Stimulated activated CD4-positive, alpha-beta T cell treated with anti-CD3 and anti-CD28 coated beads, Interleukin-12 subunit alpha, Interleukin-12 subunit beta, amount 100 ng/mL, for 24 hours (primary cell): ENCODE measurements at places on chromosomes 3 and 15.

- DNase-seq, result no peak
Observed at GRCh38 chr3:132071043-132071442, 36.2 kb upstream of the CPNE4 start.

DNA sequence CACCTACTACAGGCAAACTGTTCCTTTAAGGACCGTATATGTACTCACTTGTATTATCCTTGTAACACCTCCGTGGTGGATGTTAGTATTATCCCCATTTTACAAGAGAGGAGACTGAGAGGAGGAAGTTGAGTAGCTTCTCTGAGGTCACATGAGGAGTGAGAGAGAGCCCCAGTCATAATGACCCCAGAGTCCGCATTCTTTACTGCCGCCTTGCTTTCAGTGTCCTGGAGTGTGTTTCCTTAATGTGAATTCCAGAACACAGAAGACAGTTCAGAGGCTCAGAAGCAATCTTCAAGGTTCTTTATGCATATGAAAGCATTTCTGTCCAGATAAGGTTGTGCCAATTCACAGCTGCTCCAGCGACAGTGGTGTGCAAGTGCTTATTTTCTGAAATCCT is 199.2 kb downstream of the CACNA2D3 start:
- no peak for DNase-seq

DNA sequence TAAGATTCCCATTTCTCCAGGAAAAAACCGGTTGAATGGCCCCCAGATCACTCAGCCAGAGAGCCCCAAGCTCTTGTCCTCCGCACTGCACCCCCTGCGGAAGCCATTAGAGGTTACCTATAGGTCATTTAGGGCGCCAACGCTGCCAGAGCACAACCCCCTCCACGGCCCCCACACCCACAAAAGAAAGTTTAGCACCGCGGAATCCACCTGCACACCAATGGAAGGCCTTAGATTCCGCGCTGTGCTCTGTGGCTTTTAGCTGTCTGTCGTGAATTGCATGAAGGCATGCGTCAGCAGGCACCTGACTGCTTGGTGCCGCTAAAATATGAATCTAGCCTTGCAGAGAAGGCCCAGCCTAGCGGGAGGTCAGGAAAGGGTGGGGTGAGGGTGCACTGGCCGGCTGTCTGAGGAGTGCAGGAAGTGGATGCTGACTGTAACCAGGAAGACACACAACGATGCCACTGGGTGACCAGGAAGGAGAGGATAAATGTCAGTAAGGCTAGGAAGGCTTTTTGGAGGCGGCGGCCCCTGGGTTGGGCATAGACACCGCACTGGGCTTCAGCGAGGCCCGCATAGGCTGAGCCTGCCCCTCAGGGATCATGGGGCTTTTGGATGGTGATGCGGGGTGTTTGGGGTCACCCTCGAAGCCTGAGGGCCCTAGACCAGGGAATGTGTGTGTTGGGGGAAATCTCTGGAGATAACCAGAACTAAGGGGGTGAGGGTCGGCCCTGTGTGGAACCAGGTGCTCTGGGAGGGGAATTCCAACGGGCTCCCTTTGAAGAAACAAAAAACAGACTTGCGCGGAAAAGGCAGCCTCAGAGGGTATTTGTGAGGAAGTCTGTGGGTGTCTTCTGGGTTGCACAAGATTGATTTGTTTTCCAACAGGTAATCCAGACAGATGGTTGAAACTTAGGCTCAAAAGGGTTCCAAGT is 976 bp upstream of the NUP210 start:
- peak; percentile 66 for DNase-seq

GRCh38 chr3:169827712-169828111 is 15.0 kb upstream of the LRRC34 start:
- DNase-seq, result no peak

DNA sequence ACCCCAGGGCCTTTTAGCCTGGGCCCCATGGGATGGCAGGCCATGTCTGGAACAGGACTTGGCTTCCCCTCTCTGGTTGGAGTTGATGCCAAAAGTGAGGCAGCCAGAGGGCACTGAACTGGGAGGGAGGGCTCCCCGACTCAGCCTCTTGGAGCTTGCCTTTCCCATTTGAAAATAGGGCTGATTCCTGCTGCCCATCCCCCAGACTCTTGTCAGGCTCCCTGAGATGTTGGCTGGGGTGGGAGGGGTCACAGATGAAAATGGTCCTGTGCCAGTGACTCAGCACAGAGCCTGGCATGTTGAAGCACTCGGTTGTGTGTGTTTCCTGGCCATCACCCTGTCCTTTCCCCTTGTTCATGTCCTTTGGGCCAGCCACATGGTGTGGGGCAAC is 6.6 kb downstream of the PPCDC start:
- no peak for DNase-seq

- DNase-seq, result no peak
Observed at GRCh38 chr15:53458736-53459135, 300.7 kb downstream of the WDR72 start.

DNA sequence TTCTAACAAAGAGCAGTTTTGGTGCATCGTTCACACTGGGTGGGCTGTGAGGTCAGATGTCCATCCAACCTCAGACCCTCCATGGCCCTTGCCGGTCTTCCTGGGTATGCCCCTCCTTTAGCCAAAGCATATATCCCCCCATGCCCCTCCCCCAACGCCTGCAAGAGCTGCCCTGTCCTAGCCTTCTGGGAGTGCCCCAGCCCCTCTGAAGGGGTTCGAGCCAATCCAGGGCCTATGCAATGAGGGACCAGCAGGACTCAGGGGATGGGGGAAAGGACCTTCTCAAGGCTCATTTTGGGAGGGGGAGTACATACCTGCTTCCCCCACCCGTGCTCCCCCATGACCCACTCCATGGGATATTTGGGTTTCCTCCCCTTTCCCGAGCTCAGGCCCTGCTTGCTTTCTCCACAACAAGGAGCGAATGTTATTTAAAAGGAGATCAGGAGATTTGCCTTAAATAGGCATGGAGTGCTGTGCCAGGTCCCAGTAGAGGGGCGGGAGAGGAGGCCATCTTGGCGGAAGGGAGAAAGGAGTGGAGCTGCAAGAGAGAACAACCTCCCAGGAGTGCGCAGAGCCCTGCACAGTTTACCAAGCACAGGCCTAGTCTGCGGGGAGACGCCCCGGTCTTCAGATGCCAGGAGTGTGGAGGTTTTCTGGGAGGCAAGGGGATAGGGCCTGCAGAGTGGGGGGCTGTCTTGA is 18.2 kb downstream of the PIF1 start:
- DNase-seq, result no peak

DNA sequence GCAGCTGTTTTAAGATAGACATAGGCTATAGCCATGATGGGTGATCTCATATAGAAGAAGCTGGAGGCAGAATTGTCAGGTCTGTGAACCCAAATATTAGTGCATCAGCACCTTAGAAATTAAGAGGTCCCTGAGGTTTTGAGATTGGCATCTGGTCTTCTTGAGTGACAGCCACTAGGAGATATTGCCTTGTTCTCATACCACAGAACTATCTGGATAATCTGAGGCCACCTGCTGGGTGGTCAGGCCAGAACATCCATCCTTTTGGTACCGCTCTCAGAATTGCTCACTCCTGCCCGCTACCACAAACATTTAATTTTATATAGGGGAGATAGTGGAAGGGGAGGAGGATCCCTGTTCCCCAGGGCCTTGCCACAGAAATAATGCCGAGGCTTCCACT is 210.6 kb upstream of the ZPLD1 start:
- DNase-seq, result no peak

GRCh38 chr15:100264994-100265640 is 76.7 kb downstream of the ADAMTS17 start:
- DNase-seq, result no peak

DNA sequence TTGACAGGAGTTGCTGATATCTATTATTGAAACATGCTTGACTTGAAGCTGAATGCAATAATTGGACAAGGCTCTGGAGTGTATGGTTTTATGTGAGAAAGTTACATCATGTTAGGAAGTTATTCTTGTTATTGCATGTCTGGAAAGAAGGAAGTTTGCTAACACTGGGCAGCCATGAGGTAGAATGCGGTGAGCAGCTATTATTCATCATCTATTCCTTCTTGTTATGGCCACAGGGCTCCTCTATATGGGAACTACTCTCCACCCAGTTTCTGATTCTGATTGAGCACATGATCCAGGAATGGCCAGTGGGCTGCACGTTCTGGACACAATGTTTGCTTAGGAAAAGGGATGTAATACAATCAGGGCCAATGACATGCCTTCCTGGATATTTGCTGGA is 37.8 kb upstream of the SCN5A start:
- no peak for DNase-seq

DNA sequence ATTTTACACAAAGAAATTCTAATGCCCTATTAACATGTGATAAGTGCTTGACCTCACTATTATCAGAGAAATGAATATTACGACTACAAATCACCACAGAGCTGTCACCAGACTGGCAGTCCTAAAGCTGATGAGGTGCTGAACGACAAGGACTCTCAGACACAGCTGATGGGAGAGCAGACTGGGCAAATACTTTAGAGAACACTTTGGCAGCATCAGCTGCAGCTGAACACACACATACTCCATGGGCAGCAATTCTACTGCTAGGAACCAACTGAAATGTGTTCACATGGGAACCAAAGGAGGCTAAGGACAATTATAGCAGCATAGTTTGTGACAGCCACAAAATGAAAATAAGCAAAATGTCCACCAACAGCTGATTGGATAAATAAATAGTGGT is 45.5 kb downstream of the SUSD5 start:
- DNase-seq, result no peak

- DNase-seq, result no peak
Observed at GRCh38 chr3:118088696-118089095, 946.0 kb downstream of the IGSF11 start.

DNA sequence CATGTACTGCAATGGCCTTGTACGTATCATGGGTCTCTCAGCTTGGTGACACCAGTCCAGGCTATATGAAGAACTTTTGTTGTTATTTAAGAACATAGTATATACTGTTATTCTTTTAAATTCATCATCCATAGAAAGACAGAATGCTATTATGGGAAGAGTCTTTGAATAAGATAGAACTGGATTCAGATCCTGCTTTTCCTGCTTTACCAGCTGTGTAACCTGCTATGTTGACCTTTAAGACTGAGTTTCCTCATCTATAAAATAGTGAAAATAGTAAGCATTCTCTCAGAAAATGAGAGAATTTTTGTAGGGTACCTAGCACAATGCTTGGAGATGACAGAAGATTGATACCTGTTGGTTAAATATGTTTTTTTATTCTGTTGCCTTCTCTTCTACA is 204.1 kb upstream of the TBL1XR1 start:
- no peak for DNase-seq

- DNase-seq, result no peak
Observed at GRCh38 chr15:100495861-100496260, 32.9 kb downstream of the CERS3 start.

DNA sequence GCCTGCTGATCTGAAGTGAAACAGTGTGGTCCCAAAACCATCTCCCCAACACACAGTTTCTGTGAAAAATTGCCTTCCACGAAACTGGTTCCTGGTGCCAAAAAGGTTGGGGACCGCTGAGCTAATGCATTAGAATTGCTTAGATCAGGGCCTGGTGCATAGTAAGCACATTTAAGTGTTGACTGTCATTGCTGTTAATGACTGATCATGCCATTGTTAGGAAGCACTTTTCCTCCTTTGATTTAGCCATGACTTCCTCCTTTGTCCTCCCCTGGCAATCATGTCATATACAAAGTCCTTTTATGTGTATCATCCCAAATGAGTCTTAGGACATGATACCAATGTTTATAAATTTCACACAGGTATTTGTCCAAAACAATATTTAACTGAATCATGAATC is 81.5 kb upstream of the ATP11B start:
- no peak for DNase-seq

DNA sequence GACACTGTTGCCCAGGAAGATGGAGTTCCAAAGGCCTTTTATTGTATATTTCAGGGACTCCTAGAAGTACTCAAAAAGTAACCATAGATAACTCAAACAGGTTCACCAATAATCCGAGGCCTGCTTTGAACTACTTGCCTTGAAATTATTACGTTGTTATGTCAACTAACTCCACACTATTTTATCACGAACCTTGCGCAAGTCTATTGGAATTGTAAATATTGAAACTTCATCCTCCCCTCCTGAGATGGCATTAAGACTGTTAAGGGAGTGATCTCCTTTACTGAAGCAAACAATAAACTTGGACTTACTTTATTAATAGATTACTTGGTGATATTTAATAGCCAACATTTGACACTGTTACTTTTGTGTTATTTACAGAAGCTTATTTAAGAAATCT is 199.6 kb upstream of the GADL1 start:
- DNase-seq, result no peak

GRCh38 chr15:46677491-46677890 is 1039.8 kb upstream of the SEMA6D start:
- no peak for DNase-seq

DNA sequence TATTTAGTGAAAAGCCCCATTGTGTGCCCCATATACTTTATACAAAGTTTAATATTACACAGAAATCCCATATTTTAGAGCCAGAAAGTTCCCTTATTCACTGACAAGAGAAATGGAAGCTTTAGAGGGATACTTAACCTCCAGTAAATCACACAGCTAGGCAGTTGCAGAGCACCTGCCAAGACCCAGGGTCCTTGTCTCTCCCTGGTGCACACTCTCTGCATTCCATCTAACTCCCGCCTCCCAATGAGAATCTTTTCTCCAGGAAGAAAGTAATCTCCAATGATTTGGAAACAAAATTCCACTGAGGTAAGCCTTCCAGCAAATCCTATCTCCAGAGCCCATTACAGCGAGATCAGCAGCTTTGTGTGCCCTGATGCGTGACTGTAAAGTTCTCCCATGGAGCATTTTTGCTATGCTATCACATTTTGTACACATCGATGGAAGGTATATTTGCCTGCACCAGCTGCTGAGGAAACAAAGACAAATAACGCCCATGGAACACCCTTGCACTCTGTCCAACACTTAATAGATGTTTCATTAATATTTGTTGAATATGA is 41.4 kb downstream of the ULK4 start:
- DNase-seq, result no peak

GRCh38 chr3:69197922-69198530 is 75.6 kb upstream of the LMOD3 start:
- peak; percentile 48 for DNase-seq

GRCh38 chr15:73630921-73631362 is 2.2 kb downstream of the NPTN start:
- no peak for DNase-seq

- DNase-seq, result no peak
Observed at GRCh38 chr3:31438742-31439141, 94.0 kb upstream of the STT3B start.

- DNase-seq, result no peak
Observed at GRCh38 chr3:171845481-171846284, 2.5 kb downstream of the TMEM212 start.

GRCh38 chr15:34620142-34620541 is 36.7 kb upstream of the GOLGA8B start:
- no peak for DNase-seq

DNA sequence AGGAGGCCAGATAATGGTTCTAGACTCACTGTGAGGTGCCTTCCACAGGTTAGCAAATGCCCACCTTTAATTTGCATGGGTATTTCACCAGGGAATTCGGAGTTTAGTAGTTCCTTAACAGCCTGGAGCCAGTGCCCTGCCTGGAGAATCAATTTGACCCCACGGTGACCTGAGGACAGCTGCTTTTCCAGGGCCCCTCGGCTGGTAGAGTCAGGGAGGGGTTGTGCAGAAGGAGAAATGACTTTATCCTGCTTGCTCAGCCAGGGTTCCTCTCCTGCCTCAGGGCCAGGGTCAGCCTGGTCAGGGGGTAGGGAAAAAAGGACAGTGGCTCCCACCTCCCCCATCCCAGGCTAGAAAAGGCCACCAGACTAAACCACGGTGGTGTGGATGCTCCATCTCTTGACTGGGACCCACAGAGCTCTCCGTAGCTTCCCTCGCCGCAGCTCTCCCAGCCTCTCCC is 12.0 kb downstream of the DLL4 start:
- DNase-seq, result no peak

- DNase-seq, result no peak
Observed at GRCh38 chr3:62210011-62210410, 163.3 kb downstream of the FEZF2 start.
